ENCODE measurements at places on chromosomes 1 and 21.

DNA sequence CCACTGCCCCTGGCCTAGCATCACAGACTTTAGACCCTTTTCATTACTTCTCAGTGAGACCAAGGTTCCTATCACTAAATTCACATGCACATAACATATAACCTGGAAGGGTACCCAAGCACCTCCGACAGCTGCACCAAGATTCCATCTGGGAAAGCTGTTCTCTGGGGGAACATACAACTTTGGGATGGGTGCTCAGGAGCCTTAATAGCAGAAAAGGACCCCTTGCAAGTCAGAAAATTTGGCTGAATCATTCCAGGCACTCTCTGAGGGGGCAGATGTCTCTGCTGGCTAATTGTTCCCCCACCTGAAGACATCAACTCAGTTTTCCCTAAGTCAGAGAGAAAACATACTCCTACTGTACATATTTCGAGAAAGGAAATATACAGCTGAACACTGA, 41.3 kb upstream of the PSEN2 start:
- DNase-seq, result no peak

DNA sequence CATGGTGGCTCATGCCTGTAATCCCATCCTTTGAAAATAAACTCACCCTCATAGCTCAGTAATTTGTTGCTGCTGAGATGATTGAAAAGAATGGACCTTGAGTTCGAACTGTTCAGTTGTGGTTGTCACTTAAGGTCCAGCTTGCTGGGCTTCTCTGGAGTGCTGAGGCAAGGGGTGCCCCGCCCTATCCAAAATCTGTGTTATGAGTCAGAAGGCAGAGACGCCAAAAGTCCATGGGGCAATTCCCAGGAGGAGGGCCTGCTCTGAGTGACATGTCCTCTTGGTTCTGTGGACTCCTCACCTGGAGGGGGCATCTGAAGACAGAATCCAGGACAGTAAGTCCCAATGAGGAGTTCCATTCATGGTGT, 64.8 kb downstream of the MYOM3 start:
- DNase-seq, result no peak

GRCh38 chr1:207004931-207005830, 27.4 kb downstream of the C1orf116 start:
- no peak for DNase-seq

GRCh38 chr1:152756872-152757271, 953 bp upstream of the KPRP start:
- no peak for DNase-seq

- DNase-seq, result no peak
Observed at GRCh38 chr1:30891227-30891552, 17.4 kb downstream of the SDC3 start.

DNA sequence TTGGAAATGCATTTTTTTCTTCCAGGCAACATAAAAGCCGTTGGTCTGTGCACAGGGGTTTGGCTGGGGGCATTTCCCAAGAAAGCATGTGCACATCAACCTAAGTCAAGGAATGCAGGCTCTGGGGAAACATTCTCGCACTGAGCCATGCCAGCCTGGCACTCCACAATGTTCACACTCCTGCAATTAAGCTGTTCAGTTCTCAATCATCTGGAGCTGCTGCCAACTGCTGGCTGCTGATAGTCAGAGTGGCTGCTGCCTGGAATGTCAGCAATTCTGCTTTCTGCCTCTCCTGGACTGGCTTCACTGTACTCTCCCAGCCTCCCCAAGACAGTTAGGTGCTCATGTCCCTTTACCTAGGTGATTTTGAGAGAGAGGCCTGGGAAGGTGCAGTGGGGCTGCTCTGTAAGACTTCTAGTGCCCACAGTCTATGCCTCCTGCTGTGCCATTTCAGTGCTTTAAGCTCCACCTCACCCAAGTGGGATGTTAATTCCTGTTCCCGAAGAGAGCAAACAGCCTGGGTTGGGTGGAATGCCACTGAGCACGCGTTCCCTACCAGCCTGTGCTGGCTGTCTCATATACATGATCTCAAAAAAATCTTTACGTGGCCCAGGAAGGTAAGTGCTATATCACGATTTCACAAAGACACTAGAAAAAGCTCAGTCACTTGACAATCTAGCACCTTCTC, 131.7 kb downstream of the BRINP2 start:
- DNase-seq, result no peak

GRCh38 chr1:32743380-32744070, 41.0 kb upstream of the SYNC start:
- no peak for DNase-seq

DNA sequence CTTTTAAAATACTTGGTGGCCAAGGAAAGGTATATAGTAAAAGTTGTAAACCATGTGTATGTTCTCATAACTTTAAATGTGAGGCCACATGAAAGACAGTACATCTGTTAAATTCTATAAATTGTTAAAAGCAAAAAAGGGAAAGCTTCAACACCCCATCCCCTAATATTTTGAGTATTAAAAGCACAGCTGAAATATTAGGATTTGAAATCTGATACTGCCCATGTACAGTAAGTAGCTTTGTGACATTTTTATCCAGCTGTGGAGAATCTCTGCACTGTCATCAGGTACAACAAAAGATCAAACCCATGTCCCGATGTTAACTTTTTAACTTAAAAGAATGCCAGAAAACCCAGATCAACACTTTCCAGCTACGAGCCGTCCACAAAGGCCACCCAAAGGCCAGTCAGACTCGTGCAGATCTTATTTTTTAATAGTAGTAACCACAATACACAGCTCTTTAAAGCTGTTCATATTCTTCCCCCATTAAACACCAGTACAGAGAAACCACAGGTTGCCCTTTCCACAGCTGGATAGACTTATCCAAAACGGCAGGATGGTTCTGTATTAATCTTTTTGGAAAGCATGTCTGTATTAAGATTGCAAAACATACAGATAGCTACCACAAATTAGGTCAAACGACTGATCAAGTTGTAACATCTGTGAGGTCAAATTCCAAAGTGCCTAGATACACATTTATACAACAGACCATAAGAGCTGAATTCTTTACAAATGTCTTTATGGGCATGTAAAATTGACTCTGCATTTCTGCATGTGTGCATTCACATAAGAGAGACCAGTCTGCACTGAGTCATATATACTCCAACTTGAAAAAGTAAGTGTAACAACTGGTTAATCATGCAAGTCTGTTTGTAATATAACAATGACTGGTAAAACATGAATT, 5.2 kb downstream of the IRF2BP2 start:
- DNase-seq, result no peak

DNA sequence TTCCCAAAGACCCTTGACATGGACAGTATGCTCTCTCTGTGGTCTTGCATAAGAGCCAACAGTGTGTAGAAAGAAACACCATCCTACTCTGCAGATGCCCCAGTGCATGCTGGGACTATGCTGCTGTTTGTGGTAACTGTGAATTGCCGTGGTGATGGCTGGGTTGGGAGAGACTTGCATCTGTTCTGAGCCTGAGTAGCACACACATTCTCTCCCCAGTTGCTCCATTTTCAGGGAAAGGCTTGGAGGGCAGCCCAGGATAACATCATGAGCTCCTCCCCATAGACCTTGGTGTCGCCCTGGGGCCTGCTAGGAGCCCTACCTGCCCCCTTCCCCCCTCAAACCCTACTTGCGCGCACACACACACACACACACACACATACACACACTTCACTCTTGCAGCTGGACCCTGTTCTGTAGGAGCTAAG, 120.9 kb upstream of the IPO9 start:
- DNase-seq, result no peak

- no peak for DNase-seq
Observed at GRCh38 chr1:81702079-81702715, 98.5 kb upstream of the ADGRL2 start.

GRCh38 chr1:183753464-183753891, 51.4 kb upstream of the RGL1 start:
- no peak for DNase-seq

- DNase-seq, result no peak
Observed at GRCh38 chr1:48442864-48443619, 29.0 kb downstream of the SPATA6 start.

DNA sequence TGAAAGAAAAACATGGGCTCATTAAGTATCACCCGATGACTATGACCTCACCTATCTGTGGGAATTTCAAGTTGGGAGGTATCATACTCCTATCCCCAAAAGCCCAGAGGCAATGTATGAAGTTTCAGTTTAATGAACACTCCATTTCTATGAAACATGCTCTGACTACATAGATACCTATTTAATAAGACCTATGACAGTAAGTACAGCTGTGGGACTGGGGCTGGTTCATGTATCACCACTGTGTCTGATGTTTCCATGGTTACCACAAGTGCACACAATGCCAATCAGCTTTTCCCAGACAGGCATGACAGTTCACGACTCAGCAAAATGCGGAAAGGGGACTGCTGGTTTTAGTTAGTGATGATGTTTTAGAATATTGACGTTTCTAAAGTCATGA, 167.7 kb downstream of the SIPA1L2 start:
- no peak for DNase-seq

DNA sequence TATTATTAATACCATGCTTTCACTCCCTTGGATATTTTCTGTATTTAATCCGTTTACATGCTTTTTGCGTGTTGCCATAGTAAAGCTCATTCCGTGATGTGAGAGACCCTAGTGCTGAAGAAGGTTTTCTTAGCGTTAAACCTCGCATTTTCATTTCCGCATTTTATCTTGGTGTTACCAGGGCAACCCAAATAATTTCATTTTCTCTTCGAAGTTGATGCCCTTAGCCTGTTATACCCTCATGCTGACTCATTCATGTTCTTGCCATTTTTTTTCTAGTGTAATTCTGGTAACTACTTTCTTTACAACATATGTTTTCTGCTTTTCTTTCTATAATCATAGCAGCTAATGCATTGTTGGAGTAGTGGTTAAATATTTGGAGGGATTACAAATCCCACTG, 37.2 kb downstream of the LRRC8C start:
- DNase-seq, result no peak

DNA sequence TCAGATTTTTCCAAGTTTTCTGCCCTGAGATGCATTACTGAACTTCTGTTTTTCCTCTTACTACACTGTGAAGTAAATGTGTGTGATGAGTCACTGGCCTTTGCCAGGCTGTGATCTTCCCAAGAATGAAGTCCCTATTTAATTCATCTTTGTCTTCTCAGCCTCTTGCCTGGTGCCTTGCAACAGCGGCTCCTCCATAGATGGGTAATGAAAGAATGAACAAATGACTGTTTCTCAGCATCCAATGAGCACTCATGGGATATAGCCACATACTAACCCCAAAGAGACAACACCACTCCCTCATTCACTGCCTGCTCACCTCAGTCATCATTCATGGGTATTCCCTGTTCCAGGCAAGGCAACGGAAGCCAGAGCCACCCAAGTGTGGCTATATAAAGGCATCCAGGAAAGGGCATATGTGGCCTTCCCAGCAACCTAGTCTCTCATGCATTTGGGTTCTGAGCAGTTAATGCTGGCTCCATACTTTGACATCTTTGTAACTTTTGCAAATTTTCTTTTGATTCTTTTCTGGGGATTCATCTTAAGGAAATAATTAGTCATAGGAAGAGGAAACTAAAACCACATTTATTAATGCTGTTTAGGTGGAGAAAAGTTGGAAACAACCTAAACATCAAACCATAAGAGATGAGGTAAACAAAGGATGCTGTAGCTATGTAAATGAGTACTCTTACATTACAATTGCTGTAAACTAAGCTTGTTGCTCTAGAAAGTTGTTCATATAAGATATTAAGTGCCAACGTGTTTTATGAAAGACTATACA, 71.9 kb downstream of the HIVEP3 start:
- no peak for DNase-seq

- DNase-seq, result no peak
Observed at GRCh38 chr1:230067419-230067870, 407 bp downstream of the GALNT2 start.

GRCh38 chr1:43743206-43743605, 35.9 kb downstream of the ST3GAL3 start:
- DNase-seq, result no peak

GRCh38 chr1:10687251-10687651, 109.2 kb downstream of the CASZ1 start:
- DNase-seq, result no peak

- DNase-seq, result no peak
Observed at GRCh38 chr1:33433509-33434362, 2.8 kb upstream of the PHC2 start.

DNA sequence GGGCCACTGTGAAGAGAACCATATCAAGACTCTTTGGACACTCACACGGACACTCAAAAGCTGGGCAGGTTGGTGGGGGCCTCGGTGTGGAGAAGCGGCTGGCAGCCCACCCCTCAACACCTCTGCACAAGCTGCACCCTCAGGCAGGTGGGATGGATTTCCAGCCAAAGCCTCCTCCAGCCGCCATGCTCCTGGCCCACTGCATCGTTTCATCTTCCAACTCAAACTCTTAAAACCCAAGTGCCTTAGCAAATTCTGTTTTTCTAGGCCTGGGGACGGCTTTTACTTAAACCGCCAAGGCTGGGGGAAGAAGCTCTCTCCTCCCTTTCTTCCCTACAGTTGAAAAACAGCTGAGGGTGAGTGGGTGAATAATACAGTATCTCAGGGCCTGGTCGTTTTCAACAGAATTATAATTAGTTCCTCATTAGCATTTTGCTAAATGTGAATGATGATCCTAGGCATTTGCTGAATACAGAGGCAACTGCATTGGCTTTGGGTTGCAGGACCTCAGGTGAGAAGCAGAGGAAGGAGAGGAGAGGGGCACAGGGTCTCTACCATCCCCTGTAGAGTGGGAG, 36.3 kb upstream of the TDRD10 start:
- DNase-seq, result no peak

DNA sequence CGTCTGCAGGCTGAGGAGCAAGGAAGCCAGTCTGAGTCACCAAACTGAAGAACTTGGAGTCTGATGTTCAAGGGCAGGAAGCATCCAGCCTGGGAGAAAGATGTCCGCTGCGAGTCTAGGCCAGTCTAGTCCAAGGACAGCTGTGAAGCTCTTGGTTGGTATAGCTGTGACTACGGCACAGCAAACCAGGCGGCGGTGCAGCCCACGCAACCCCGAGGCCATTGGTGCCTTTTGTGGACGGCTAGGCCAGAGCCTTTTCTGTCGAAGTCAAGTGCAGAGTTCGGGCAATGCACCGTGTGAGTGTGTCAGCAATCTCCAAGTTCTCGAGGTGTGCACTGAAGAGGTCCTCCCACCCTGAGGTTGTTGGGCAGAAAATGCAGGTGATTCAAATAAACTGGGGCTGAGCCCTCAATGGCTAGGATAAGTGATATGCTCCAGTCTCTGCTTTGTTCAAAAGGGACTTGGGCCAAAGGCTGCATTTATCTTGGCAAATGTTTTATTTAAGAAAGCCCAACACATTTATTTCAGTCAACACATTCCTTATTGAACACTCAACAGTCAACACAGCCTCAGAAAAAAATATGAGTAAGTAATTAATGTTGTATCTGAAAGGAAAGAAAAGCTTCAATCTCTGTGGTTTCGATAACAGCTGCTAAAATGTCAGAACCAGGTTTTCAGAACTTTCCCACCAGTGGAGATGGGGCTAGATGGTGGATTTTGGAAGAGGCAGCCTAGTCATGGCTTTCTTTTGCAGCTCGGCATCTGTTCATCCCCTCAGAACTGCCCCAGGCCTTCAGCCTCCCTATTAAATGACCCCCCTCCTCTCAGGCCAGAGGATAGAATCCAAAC, 78.1 kb upstream of the COX20 start:
- no peak for DNase-seq

- no peak for DNase-seq
Observed at GRCh38 chr1:70057500-70057899, 147.9 kb downstream of the LRRC40 start.

- no peak for DNase-seq
Observed at GRCh38 chr1:109493227-109493626, 667 bp upstream of the CYB561D1 start.

- no peak for DNase-seq
Observed at GRCh38 chr21:35400233-35400939, 351.3 kb upstream of the RUNX1 start.

Measured in cortex of kidney (tissue), 1 donor.